HS-27A (cell line): ENCODE measurements at places on chromosomes 4 and X.
A peak's percentile ranks its signal among the peaks of the same experiment; 100 is the strongest.

GRCh38 chrX:154484255-154485149 is 1.9 kb downstream of the UBL4A start:
- DNase-seq: no peak

DNA sequence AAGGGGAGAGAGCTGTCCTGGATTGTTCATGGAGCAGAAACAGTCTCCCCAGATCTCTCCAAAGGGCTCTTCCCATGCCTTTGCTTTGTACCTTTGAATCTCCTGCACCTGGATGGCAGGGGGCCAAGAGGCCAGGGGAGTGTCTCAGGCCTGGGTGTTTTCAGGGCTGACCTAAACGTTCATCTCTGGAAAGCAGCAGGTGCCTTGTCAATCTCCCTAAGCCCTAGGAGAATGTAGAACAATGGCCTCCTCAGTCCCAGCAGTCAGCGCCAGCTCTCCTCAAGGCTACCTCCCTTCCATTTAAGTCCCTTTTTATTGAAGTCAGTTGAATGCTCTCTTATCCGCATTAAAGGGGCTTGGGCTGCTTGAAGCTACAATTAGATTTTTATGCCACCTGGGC is 31.2 kb upstream of the NSUN7 start:
- DNase-seq: no peak

GRCh38 chrX:100721328-100721727 is 10.6 kb downstream of the SYTL4 start:
- DNase-seq: no peak

- no peak for DNase-seq
Measured at GRCh38 chr4:106478152-106478551, 109.6 kb upstream of the GIMD1 start.

DNA sequence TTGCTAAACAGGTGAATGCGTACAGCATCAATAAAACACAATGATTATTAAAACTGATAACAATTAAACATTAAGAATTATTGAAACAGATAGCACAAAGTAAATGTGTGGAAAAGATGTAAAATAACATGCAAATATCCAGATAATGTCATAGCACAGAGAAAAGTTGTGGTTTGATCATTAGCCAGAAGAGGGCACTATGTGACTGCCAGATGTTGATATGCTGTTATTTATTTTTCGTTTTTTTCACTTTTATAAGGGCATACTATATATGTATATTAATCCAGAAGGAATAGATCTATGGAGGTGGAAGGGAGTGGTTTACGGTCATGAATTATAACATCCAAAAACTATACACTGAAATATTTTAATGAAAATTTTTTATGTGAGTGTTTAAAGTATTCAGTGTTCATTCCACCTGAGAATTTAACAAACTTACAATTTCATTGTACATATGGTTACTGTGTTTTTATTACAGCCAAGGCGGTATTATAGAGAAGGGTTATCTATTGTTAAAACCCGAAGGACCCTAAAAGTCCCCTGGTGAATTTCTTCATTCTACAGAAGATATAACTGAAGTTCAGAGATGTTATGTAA is 211.9 kb upstream of the UGT8 start:
- no peak for DNase-seq

- no peak for DNase-seq
Measured at GRCh38 chr4:26288355-26288909, 32.4 kb upstream of the RBPJ start.

DNA sequence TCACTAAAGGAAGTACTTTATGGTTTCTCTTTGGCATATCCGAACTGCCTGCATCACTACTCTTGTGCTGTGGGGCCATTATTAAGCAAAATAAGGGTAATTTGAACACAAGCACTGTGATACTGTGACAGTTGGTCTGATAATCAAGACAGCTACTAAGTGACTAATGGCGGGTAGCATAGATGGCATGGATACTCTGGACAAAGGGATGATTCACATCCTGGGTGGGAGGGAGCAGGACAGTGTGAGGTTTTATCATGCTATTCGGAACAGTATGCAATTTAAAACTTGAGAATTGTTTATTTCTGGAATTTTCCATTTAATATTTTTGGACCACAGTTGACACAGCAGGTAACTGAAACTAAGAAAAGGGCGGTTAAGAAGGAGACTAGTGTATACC is 52.6 kb upstream of the CITED1 start:
- DNase-seq: peak; percentile 1

- DNase-seq: no peak
Measured at GRCh38 chrX:21153503-21153902, 220.7 kb upstream of the CNKSR2 start.

DNA sequence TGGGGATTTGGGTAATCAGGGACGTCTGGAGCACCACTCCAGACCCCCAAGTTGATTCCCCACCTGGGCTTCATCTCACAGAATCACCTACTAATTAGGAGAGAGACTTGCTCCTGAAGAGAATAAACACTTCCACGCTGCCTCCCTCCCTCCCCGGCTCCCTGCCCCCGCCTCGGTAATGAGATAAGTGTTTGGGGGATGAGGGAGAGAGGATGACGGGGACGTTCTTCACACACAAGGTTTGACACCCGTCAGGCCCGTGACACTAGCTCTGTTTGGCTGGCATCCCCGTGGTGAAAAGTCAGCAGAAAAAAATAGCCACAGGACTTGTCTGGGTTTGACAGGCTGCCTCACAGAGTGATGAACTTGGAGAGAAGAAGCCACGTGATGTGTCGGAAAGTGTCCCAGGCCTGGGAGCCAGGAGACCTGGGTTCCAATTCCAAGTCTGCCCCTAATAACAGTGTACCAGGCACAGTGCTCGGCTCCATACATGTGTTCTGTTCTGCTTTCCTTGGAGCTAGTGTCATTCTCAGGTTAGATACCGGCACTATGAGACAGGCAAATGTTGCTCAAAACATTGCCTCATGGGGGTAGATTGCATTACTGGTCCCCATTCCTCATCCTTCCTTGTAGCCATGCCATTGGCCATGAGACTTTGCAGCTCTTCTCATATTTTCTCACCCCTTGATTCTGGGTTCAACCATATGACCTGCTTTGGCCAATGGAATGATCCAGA is 578.0 kb downstream of the BCOR start:
- DNase-seq: no peak

DNA sequence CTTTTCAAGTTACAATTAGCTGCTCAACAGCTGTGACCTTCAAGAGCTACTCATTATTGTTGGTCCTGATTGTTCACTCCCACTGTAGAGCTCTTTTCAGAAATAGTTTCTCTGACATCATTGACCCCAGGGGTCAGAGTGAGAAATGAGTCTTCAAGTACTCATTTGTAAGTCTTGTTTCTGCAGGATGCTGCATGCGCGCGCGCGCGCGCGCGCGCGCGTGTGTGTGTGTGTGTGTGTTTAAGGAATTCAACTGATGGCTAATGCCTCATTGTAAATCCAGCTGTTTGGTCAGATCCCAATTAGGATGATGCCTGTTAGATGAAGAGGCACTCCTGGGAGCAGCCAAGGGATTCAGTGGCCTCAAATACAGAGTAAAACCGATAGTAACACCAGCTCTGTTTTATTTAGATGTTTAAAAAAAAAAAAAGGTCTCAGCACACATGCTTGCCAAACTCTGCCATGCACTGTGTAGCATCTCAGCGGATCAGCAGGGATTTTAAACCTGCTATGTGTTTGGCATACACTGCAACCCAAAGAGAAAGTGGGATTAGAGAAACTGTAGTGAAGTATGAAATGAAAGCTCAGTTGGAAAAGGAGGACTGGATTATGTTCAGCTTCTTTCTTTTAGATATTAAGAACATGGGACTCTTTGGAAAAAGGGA is 332.3 kb downstream of the ADGRL3 start:
- DNase-seq: no peak

- no peak for DNase-seq
Measured at GRCh38 chr4:174040287-174040686, 243.2 kb downstream of the FBXO8 start.

GRCh38 chr4:185546335-185546734 is 11.0 kb upstream of the PDLIM3 start:
- DNase-seq: no peak
